IgD-negative memory B cell (primary cell): ENCODE measurements at places on chromosomes 6 and 20. TPM values are rescaled to one million over a fixed set of nuclear protein-coding genes. Genes with fewer than 3 reads are reported as not detected.

Gene PHACTR3
- polyA plus RNA-seq = not detected

Gene TMC2
- not detected for polyA plus RNA-seq

Gene MLIP
- polyA plus RNA-seq = not detected

Gene NKAPL
- polyA plus RNA-seq = 0.18 TPM

Gene RSPH9
- polyA plus RNA-seq = 1.2 TPM

Gene ZC2HC1B
- not detected for polyA plus RNA-seq

Gene OR2B6
- polyA plus RNA-seq = not detected

Gene HIVEP1
- 14.7 TPM for polyA plus RNA-seq

Gene ABHD16B
- polyA plus RNA-seq = 0.19 TPM

Gene GABRR1
- not detected for polyA plus RNA-seq

Gene MGME1
- 29.2 TPM for polyA plus RNA-seq

Gene DEFB132
- not detected for polyA plus RNA-seq

Gene ZNF831
- 1.2 TPM for polyA plus RNA-seq

Gene OPN5
- not detected for polyA plus RNA-seq

Gene PRR3
- polyA plus RNA-seq = 8.8 TPM

Gene RIPOR3
- polyA plus RNA-seq = 3.3 TPM

Gene TBXT
- polyA plus RNA-seq = not detected

Gene ZKSCAN3
- polyA plus RNA-seq = 1.9 TPM

Gene OR12D1
- polyA plus RNA-seq = not detected

Gene TRIM31
- polyA plus RNA-seq = not detected

Gene TXLNB
- 1.9 TPM for polyA plus RNA-seq

Gene MROH8
- polyA plus RNA-seq = 2.0 TPM

Gene NKX2-4
- not detected for polyA plus RNA-seq

Gene SOX18
- not detected for polyA plus RNA-seq

Gene PCED1A
- polyA plus RNA-seq = 18.2 TPM

Gene MEI4
- polyA plus RNA-seq = 0.13 TPM

Gene EDN3
- polyA plus RNA-seq = not detected

Gene KCNS1
- polyA plus RNA-seq = not detected

Gene PNLDC1
- 0.89 TPM for polyA plus RNA-seq

Gene ACTL10
- 12.0 TPM for polyA plus RNA-seq

Gene DEFB121
- polyA plus RNA-seq = not detected

Gene DUSP15
- not detected for polyA plus RNA-seq

Gene CDH26
- polyA plus RNA-seq = not detected

Gene CTCFL
- not detected for polyA plus RNA-seq

Gene MMS22L
- polyA plus RNA-seq = 3.9 TPM

Gene STX11
- polyA plus RNA-seq = 11.5 TPM

Gene TAGAP
- polyA plus RNA-seq = 157 TPM
